ENCODE measurements at places on chromosomes 1 and 21.

GRCh38 chr1:78171736-78172590 is 126.2 kb downstream of the GIPC2 start:
- DNase-seq: no peak

DNA sequence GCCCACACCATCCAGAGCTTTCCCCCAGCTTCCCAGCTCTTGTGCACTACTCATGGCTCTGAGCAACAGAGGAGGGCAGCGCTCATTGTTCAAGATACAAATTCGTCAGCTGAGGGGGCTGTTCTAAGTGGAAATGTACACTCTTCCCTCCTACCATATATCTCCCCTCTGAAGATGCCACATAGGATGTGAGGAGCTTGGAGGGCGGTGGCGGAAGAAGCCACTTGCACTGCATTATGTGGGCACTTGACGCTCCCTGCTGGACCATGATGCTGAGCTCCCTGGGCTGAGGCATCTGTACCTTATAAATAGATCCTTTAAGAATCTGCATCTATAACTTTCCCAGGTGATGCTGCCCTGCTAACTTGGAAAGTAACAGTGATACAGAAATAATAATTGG is 477.6 kb upstream of the DEPDC1 start:
- no peak for DNase-seq

GRCh38 chr1:23408797-23409290 is 15.7 kb downstream of the TCEA3 start:
- DNase-seq: no peak

DNA sequence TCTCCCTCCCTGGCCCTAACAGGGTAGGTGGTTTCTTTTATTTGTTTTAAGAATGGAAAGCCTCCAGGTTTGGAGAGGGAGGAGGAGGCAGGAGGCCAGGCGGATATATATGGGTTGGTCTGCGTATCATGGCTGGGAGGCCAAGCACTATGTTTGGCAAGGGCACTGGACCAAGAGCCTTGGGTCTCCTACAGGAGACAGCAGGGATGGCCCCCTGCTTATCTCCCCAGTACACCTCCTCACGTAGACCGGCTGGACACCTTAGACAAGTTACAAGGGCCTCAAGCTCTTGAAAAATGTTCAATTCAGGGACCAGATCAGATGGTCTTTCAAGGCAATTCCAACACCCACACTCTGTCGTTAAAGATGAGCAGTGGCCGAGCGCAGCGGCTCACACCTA is 10.9 kb downstream of the SLC41A1 start:
- no peak for DNase-seq

- DNase-seq: no peak
These were observed 14.6 kb upstream of the PADI1 start for GRCh38 chr1:17190010-17190995.

DNA sequence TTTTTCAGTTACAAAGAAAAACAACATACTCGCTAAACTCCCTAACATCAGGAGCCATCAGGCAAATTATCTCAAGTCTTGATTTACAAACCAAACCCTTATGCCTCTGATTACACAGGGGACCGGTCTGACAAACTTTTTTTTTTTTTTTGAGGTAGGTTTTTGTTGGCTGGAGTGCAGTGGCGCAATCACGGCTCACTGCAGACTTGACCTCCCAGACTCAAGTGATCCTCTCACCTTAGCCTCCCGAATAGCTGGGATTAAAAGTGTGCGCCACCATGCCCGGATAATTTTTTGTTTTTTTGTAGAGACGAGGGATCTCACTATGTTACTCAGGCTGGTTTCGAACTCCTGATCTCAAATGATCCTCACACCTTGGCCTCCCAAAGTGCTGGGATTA is 3.8 kb upstream of the MIIP start:
- DNase-seq: no peak

GRCh38 chr21:16676391-16676790 is 836.5 kb upstream of the CXADR start:
- no peak for DNase-seq

All from activated naive CD8-positive, alpha-beta T cell treated with anti-CD3 and anti-CD28 coated beads for 36 hours (primary cell).